Osteocyte (in vitro differentiated cells): ENCODE measurements at places on chromosomes 11 and 22. TPM values are rescaled to one million over a fixed set of nuclear protein-coding genes. Genes with fewer than 3 reads are reported as not detected.

The SYCE3 gene
- total RNA-seq = not detected in 2 replicates

The TRIM51 gene
- total RNA-seq = not detected in 2 replicates

The PRR33 gene
- not detected in 2 replicates for total RNA-seq

DNA sequence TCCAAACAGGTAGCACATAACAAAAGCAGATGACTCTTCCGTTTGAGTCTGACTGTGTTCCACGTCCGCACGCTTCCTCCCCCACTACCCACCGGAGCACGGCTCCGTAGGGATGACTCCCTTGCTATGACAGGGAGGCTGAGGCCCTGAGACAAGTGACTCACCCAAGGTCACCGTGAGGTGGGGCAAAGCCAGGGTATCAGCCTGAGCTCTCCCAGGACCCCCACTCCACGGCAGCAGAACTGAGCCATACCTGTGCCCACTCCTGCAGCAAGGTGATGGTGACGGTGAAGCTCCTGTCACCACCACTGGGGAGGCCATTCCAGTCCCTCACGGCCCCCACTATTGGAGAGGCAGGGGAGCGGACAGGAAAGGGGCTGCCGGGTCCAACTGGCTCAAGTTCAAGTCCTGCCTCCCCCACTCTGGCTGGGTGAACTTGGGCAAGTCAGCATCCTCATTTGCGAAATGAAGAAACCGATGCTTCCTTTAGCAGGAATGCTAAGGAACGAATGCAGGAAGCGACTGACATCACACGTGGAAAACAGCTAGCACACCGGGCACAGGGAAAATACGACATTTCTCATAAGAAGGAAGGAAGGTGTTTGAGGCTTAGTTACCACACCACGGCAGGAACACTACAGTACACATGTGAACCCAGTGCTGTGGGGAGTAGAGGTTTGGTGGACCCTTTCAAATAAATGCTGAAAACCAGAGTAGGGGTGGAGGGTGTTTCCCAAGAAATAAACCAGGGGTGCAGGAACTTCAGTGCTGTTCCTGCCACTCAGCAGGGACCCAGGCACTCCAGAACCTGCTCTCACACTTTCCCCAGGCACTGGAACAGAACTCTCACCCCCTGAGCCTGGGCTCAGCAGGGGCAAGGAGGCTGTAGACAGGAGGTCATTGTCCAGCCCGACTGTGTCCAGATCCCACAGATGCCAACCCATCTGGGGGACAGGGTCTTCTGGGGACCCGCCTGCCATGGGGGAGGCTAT lies 32.4 kb upstream of the CBX7 start:
- DNase-seq = no peak
- H3K4me1 ChIP-seq = no peaks in the 10 kb centered on the region
- no peak overlapping the region for H3K27ac ChIP-seq
- H3K36me3 ChIP-seq = no peaks in the 10 kb centered on the region

GRCh38 chr11:115198321-115198741 lies 305.9 kb downstream of the CADM1 start:
- peaks cover 59% of the 10 kb centered on the region for H3K4me1 ChIP-seq
- no peaks in the 10 kb centered on the region for H3K36me3 ChIP-seq
- no peak for DNase-seq
- H3K4me3 ChIP-seq = no peak overlapping the region

DNA sequence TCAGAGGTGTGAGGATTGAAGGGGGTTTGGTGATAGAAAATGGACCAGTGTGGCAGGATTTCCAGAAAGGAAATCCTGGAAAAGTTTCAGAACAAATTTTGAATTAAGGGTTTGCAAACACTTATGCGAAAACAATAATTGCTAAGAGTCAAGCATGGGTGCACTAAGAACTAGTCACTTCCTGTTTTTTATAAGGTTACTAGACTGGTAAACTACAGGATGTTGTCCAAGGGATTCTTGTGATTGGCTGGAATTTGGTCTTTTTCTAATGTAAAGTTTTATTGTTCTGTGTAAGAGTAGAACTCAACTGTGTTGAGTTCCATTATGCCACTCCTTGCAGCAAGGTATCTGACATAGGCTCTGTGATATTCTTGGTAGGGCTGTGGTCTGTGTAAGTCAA lies 54.1 kb downstream of the LIF start:
- H3K4me3 ChIP-seq = no peak overlapping the region
- peak overlapping the region; percentile 35 for H3K27ac ChIP-seq
- no peaks in the 10 kb centered on the region for H3K27me3 ChIP-seq
- H3K36me3 ChIP-seq = peaks cover 4% of the 10 kb centered on the region
- H3K4me1 ChIP-seq = peaks cover 46% of the 10 kb centered on the region

- H3K4me1 ChIP-seq = peaks cover 32% of the 10 kb centered on the region
- peak overlapping the region; percentile 92 for H3K4me3 ChIP-seq
- peaks cover 13% of the 10 kb centered on the region for H3K36me3 ChIP-seq
- DNase-seq = no peak
- peak overlapping the region; percentile 94 for H3K27ac ChIP-seq
Observed at GRCh38 chr11:66842501-66842895, 743 bp upstream of the RCE1 start.

DNA sequence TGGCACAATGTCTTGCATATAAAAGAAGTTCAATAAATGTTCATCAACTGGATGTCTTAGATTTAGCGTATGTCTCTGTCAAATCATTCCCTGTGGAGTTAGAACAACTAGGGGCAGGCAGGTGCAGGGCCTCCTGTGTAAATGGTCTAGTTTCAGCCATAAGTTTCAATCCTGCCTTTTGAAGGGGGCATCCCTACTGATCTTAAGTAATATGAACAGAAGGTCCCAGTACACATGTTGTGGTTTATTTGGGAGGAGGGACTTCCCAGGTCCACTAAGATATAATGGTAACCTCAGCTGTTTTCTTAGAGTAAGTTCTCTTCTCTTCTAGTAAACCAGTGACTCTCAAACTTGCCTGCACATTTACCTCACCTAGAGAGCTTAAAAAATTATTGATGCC lies 19.8 kb downstream of the TTC12 start:
- no peak for DNase-seq
- peaks cover 42% of the 10 kb centered on the region for H3K36me3 ChIP-seq
- H3K4me1 ChIP-seq = no peaks in the 10 kb centered on the region
- H3K27me3 ChIP-seq = no peaks in the 10 kb centered on the region
- H3K4me3 ChIP-seq = no peak overlapping the region
